ENCODE measurements at places on chromosomes 11 and 22.

DNA sequence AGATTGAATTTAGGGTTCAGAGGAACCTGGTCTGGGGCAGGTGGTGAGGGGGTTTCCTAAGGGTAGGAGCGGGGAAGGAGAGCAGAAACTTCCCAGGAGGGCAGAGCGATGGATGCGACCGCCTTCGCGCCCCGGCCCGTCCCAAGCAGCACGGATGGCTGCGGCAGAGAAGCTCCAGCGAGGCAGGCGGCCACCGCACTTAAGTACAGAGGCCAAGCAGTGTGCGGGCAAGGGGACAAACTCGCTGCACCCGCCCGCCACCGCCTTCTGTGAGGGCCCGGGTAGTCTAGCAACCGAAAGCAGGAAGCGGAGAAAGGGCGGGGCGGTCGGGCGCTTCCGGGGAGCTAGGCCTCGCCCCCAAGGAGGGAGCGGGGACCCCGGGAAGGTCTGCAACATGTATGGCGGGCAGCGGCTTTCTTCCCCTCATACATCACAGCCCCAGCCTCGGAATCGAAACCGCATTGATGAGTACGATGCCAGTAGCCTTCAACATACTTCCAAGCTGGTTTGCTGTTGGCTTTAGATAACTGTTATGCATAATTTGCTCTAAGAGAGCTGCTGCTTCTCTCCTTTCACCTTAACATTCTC, at the start of gene AGBL2:
Gene AGBL2, minus strand, starts transcription at position 288 of the 588 bp plus-strand sequence. CDS start 719 bp downstream, outside the sequence.
- peak; percentile 67 for DNase-seq

- no peak for DNase-seq
These were observed 1.8 kb downstream of the TNRC6B start for GRCh38 chr22:40179526-40179925.

- DNase-seq, result peak; percentile 99
These were observed 14.7 kb upstream of the PISD start for GRCh38 chr22:31676700-31677099.

- peak; percentile 25 for DNase-seq
These were observed 369.4 kb upstream of the ISX start for GRCh38 chr22:34696557-34696956.

DNA sequence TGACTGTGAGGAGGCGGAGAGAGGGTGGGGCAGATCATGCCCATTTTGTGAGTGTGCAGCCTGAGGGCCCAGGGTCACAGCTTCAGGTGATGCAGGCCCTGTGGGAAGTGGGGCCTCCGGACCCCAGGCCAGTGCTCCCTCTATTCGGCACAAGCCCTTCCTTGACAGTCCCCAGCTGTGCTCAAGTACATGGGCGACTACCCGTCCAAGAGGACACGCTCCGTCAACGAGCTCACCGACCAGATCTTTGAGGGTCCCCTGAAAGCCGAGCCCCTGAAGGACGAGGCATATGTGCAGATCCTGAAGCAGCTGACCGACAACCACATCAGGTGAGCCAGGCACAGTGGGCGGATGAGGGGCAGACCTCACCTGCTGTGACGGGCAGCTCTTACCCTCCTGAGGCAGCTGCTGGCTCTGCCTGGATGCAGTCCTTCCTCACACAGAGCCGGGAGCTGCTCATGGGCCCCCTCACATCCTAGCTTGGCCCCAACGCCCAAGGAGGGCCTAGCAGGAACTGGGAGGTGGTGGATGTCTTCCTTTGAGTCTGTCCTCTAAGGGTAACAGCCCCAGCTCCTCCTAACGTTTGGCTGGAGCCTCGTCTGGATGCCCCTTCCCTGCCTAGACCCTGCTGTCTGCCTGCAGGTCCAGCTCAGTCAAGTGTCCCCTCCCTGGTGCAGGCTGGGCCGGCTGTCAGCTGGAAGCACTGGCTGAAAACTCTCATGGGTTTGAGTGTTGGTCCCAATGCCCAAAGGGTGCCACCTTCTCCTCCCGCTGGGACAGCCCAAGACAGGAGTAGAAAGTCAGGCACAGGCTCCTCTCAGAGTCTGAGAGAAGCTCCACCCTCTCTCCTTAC, 76.1 kb downstream of the MYO7A start:
- no peak for DNase-seq

- DNase-seq, result no peak
These were observed 2.6 kb downstream of the AP1B1 start for GRCh38 chr22:29385748-29386147.

- DNase-seq, result no peak
These were observed 31.5 kb upstream of the CCDC188 start for GRCh38 chr22:20182365-20182764.

DNA sequence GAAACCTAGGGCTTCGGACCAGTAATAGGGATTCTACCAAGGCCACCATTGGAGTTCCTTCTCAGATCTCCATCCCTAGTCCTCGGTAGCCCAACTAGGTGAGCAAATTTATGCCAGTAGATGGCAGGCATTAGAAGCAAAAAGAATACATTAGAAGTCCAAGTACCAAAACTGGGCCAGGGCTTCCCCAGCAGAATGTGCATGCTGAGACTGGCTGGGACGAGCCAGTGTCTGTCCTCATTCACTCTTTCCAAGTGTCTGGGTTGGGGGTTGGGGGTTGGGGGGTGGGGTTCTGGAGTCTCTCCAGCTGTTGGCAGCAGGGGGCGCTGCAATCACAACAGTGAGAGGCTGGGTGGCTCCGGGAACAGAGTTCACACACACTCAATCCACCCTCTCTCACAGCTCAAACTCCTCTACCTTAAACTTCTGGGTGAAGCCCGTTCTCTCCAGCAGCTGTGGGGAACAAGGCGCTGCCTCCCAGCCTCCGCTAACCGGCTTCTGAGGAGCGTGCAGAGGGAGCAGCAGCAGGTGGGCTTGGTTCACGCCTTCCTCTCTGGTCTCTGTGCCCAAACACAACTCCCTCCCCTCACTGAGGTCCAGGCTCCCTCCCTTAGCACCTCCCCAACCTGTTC, 57.5 kb downstream of the BTG4 start:
- DNase-seq, result no peak

DNA sequence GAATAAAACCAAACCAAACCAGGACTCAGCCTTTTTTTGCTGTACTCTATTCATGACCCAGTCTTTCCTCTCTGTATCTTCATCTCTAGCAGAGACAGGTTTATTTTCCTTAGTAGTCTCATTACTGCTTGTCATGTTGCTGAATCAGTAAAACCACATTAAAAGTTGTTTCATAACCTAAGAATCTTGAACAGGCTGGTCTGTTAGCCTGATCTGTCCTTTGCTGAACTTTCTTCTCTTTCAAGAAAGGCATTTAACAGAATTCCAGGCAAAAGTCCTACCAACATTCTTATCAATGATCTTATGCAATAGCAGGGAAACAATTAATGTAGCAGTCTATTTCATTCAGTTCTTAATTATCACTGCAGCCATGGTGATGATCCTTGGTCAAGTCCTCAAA, 197.7 kb downstream of the CASP12 start:
- DNase-seq, result peak; percentile 35

GRCh38 chr11:65524741-65525545, at the start of gene SCYL1:
Gene SCYL1, plus strand, starts transcription at chr11:65525083. Its CDS starts 71 bp downstream, at chr11:65525154.
- peak; percentile 31 for DNase-seq

- no peak for DNase-seq
These were observed 15.1 kb downstream of the ADM start for GRCh38 chr11:10319702-10320558.

DNA sequence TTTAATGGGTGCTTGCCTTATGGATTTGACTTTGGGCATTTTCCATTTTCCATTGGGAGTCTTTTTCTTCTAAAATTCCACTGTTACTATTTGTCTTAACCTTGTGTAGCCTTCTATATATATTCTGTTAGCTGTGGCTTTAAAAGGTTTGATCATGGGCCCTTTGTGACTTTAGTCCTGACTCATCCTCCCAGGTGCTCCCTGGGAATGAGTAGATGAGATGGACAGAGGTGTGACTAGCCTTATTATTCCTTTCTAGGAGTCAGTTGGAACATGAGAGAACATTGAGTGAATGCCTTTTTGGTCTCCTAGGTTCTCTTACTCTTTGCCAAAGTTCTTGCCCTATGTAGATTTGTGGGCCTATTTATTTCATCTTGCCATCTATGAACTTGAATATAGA, 39.0 kb downstream of the DDX10 start:
- DNase-seq, result no peak

GRCh38 chr11:36121054-36121453, 168.2 kb downstream of the COMMD9 start:
- DNase-seq, result no peak
